Stimulated activated CD4-positive, alpha-beta T cell treated with anti-CD3 and anti-CD28 coated beads, Interleukin-2, amount 100 ng/mL, for 24 hours (primary cell): ENCODE measurements at places on chromosomes 13 and 19.

GRCh38 chr19:18233224-18233825, 7.1 kb upstream of the PDE4C start:
- DNase-seq: peak; percentile 60

GRCh38 chr19:1748115-1748872, 5.0 kb upstream of the ONECUT3 start:
- no peak for DNase-seq

- peak; percentile 39 for DNase-seq
Measured at GRCh38 chr19:52689843-52690368, 44.9 kb downstream of the ZNF611 start.

DNA sequence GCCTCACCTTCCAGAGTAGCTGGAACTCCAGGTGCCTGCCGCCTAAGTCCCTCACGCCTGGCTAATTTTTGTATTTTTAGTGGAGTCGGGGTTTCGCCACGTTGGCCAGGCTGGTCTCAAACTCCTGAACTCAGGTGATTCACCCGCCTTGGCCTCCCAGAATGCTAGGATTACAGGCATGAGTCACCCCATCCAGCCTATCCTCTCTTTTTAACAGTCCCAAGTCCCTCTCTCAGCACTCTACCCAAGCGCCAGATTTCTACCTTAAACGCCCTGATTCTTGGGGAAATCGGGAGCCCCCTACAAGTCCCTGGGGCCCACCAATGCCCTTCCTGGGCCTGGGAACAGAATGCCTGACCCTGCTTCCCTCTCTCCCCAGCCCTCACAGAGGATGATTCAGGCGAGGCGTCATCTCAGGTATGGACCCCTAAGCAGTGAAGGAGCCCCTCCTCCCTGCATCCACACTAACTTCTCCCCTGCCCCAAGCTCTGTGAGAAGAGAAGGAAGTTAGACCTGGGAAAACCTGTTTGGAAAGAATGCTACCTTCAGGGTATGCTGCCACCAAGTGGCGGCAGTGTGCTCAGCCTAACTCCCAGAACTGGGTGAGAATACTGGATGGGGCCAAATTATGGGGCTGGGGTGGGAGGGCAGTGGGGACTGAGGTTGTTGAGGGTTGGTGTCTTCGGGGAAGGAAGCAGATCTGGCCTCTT, 20.8 kb upstream of the EBI3 start:
- DNase-seq: no peak

- no peak for DNase-seq
Measured at GRCh38 chr13:107582171-107582570, 633.2 kb downstream of the LIG4 start.

GRCh38 chr13:49543656-49544055, 41.7 kb downstream of the RCBTB1 start:
- no peak for DNase-seq

- no peak for DNase-seq
Measured at GRCh38 chr19:22619371-22619770, 14.8 kb upstream of the ZNF492 start.

DNA sequence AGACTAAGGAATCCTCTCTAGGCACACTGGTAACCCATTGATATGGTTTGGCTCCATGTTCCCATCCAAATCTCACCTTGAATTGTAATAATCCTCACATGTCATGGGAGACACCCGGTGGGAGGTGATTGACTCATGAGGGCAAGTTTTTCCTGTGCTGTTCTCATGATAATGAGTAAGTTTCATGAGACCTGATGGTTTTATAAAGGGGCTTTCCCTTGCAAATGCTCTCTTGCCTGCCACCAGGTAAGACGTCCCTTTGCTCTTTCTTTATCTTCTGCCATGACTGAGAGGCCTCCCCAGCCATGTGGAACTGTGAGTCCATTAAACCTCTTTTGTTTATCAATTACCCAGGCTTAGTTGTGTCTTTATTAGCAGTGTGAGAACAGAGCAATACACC, 81.4 kb upstream of the GPC6 start:
- DNase-seq: no peak

- no peak for DNase-seq
Measured at GRCh38 chr13:98143601-98144026, 720 bp downstream of the FARP1 start.

- no peak for DNase-seq
Measured at GRCh38 chr13:99566125-99567083, 65.1 kb downstream of the TM9SF2 start.

- no peak for DNase-seq
Measured at GRCh38 chr13:34803756-34804155, 138.3 kb upstream of the NBEA start.

- DNase-seq: no peak
Measured at GRCh38 chr13:99419591-99420243, 81.6 kb upstream of the TM9SF2 start.

GRCh38 chr13:91659256-91660075, 261.0 kb downstream of the GPC5 start:
- no peak for DNase-seq

DNA sequence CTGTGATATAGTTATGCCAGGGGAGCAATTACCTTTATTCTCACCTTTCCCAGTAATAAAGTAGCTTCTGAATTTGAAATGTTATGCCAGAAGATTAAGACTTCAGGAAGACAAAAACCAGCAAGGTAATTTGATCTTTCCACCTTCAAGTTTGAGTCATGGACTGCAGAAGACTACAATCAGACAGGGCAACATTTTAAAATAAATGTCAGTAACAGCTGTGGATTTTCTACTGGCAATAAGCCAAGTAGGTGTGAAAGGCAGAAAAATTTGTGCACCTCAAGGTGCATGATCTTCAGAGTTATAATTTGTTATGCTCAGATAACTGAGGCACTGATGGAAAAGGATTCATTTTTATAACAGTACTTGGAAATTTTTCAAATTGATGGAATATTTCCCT, 54.9 kb downstream of the SLITRK1 start:
- DNase-seq: no peak

- no peak for DNase-seq
Measured at GRCh38 chr19:41416194-41416674, 10.9 kb downstream of the B3GNT8 start.

DNA sequence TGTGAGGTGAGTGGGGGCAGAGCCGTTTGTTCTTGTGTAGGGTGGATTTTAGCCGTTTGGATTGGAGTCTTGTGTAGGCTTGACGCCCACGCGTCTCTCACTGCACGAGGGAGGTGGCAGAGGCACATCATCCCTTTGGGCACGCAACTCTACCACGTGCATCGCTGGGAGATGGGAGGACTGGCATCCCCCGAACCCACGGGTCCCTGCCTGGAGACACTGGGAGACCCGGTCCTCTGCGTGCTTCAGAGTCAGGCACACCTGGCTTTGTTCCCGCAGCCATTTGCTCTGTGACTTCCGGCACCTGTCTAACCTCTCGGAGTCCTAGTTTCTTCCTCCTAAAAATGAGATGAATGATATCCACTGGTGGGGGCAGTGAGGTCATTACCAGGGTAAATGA, 6.4 kb downstream of the ARHGEF7 start:
- DNase-seq: no peak

DNA sequence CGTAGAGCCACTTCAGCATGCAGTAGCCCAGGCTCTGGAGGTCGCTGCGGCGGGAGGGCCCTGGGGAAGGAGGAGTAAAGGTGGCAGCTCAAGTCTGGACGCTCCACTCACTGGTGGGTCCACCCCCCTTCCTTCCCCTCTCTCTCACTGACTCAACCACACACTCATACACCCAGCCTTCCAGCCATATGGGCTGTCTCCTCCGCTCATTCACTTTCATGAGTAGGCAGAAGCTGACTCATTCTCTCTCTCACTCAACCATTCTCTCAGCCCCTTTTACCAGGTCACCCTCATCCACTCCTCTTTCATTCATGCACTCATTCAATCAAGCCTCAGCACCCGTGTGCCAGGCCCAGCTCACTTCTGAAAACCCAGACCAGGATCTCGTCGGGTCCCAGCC, 27.5 kb upstream of the SIGLEC11 start:
- peak; percentile 26 for DNase-seq
